Erythroblast (primary cell): ENCODE measurements at places on chromosomes 2 and 18.
A peak's percentile ranks its signal among the peaks of the same experiment; 100 is the strongest.

DNA sequence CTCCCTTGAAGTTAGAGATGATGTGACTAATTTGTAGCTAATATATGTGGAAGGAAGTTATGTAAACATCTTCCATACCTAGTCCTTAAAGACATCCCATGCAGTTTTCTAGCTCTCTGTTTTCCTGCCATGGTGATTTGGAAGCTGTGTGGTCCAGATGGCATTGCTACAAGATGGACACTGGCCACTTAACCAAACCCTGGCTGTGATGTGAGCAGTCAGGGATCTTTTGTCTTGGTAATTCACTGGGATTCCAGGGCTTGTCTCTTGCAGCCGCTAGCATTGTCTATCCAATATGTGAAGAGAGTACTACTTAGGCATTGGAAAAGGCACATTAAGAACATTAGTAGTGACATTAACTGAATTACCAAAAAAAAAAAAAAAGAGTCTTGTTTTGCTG lies 139.9 kb upstream of the DOCK10 start:
- DNase-seq: no peak

DNA sequence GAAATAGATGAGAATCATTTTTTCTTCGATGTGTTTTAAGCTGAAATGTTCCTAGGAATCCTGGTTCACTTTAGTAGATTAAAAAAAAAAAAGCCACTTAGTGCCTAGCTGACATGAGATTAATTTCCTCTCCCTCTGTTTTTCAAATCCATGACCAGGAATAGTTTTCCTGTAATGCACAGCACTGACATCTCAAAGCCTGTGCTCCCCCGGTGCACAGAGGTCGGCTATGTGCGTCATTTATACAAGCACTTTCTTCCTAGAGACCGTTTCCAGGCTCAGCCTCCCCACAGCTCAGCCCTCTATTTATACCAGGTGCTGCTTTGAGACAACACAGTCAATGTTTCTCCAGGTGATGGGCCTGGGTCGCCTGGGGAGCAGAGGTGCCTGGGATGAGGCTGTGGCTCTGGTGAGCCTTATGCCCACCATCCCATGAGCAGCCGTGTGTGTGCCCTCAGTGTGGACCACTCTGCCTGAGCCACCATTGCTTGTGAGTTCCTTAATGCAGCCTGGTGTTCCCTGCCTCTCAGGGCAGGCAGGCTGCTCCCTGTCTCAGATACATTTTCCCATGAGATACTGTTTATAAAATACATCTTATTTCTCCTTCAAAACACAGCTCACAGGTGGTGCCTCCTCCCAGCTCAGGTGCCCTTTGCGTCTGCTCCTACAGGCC lies 515.7 kb upstream of the HS6ST1 start:
- DNase-seq: no peak

- DNase-seq: no peak
Measured at GRCh38 chr2:211281430-211282073, 725.2 kb downstream of the CPS1 start.

DNA sequence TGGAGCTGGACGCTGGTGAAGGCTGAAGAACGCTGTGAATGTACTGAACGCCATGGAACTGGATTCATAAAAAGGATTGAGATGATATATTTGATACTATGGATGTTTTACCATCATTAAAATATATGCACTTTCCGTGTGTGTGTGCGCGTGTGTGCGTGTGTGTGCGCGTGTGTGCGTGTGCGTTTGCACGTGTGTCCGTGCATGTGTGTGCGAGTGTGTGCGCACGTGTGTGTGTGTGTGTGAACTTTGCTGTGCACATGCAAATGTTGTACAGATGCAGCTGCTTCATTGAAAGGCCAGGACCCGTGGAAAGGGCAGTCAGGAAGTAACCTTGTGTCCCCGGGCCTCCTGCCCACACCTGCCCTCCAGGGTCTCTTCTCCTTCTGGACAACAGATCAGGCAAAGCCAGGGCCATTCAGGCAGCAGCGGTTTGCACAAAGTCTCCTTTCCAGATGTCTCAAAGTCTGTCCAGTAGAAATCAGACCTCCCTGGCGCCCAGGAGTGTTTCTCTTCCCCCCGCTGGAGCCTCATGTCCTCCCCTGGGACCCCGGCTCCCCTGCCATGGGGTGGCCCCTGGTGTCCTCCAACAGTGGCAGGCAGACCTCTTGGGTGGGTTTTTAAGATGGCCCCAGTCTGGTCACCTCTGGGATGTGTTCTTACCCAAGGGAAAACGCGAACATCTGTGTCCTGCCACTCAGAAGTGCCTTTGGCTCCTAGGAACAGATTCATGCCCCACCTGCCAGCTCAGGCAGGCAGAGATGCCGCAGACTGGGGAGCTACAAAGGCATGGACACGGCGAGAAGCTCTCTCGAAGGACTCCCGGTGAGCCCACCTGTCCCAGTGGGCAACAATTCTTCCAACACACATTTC lies 86.1 kb upstream of the GPC1 start:
- no peak for DNase-seq

- DNase-seq: no peak
Measured at GRCh38 chr2:200471928-200472645, 37.8 kb downstream of the KCTD18 start.

GRCh38 chr2:46964835-46965560 lies 49.4 kb upstream of the MCFD2 start:
- no peak for DNase-seq

DNA sequence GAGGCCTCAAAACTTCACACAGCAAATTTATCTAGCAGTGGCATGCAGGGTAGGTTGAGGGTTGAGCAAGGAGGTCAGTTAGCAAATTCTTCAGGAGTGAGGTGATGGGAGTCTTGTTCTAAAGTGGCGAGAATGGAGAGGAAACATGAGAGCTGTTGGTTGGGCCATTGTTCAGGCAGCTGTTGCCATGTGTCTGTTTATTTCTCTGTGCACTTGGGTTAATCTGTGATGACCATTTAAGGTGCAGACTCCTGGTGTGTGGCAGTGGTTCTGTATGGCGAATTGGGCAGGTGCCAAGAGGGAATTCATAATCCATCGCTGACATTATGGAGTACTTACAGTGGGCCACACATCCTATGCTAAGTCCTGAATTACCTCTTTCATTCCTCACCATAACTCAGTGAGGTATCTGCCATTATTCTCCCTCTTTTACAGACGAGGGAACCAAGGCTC lies 30.4 kb downstream of the TMEM178A start:
- DNase-seq: no peak

DNA sequence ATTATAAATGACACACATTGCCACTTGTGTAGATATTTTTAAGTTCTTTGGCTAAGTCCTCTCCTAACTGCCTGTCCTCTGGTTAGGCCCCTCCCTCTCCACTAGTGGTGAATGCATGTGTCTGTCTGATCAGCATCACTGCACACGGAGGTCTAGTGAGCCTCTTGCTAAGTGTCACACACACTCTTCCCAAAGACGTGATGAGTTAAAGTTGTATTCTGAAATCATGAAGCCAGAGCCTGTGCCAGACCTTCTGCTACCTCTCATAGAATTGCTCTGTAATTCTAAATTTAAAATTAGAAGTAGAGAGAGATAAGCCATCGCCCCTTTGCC lies 41.3 kb downstream of the RALB start:
- DNase-seq: no peak

DNA sequence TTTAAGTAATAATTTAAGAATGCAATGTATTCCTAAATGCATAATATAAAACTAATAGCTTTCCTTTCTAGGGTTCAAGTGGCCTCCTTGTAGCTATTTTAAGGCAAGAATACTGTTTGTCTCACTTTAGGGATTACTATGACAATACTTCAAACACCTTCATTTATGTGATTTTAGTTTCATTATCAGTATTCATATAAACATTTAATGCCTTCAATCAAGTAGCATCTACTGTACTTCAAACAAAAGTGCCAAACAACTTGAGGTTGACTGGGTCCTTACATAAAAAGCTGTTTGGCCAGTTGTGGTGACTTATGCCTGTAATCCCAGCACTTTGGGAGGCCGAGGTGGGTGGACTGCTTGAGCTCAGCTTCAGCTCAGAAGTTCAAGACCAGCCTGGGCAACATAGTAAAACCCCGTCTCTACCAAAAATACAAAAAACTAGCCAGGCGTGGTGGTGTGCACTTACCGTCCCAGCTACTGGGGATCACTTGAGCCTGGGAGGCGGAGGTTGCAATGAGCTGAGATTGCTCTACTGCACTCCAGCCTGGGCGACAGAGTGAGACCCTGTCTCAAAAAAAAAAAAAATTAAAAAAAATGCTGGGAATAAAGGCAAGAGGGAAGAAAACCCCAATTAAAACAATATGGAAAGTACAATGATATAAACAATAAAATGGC lies 9.3 kb downstream of the MEX3C start:
- DNase-seq: no peak

DNA sequence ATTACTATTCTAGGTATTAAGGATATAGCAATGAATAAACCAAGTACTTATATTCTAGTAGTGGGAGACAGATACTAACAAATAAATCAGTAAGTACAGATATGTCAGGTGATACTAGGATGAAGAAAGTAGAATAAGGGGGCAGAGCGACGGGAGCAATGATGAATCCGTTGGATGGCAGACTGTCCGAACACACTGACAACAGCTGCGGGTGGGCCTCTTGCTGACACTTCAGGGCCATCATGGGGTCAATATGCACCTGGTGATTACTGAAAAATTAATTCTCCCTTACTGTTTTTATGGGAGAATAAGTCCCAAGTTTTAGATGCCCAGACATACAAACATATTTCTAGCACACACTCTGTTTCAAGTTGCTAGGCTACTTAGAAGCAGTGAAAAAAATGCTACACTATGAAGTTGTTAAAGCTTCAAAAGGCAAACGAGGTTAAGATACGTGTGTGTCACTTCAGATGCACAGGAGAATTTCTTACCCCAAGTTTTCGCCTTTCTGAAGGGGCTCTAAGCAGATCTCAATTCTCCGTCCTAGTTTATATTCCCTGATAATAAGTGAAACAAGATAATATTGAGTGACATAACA lies 78.7 kb downstream of the USP40 start:
- DNase-seq: no peak

DNA sequence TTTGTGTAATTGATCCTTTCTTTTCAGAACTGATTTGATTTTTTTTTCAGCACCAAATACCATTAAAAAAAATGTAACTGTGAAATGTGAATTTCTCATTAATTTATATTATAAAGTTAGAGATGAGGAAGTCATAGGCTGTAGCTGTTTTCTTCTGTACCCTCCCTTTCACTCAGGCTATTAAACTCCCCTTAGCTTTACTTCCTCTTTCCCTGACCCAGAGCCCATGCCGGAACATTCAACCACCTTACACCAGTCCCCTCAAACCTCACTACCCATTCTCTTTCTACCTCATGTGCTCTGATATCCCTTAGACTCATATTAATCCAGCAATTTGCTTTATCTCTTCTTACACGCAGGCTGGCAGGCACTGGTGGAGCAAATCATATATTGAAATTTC lies 12.4 kb downstream of the GALNT5 start:
- DNase-seq: no peak

- no peak for DNase-seq
Measured at GRCh38 chr2:223908304-223908998, 36.7 kb downstream of the WDFY1 start.

DNA sequence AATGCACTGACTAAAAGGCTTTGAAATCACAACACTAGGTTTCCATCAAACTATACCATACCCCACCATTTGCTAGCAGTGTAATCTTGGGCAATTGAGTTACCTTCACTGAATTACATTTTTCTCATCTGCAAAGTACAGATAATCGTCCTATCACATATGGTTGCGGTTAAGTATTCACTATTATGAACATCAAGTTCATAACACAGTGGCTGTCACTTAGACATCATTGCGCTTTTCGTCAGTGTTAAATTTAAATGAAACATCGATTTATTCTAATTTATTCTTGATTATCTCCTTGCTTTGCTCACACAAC lies 505.9 kb downstream of the CPS1 start:
- no peak for DNase-seq

DNA sequence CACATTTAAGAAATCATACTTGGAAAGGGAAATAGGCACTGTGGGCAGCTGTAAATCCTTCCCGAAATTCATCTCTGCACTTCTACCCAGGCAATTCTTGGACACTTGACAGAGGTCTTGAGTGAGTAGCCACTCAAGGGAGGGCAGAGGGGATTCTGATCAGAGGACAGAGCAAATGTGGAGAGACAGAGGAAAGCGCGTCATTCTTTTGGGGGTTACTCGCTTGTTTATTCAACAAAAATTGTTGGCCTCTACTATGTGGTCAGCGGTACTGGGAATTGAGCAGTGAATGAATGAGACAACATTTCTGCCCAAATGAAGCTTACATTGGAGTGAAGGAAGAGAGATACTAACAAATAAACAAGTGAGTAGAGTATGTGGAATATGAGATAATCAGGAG lies 41.4 kb upstream of the YES1 start:
- DNase-seq: no peak

DNA sequence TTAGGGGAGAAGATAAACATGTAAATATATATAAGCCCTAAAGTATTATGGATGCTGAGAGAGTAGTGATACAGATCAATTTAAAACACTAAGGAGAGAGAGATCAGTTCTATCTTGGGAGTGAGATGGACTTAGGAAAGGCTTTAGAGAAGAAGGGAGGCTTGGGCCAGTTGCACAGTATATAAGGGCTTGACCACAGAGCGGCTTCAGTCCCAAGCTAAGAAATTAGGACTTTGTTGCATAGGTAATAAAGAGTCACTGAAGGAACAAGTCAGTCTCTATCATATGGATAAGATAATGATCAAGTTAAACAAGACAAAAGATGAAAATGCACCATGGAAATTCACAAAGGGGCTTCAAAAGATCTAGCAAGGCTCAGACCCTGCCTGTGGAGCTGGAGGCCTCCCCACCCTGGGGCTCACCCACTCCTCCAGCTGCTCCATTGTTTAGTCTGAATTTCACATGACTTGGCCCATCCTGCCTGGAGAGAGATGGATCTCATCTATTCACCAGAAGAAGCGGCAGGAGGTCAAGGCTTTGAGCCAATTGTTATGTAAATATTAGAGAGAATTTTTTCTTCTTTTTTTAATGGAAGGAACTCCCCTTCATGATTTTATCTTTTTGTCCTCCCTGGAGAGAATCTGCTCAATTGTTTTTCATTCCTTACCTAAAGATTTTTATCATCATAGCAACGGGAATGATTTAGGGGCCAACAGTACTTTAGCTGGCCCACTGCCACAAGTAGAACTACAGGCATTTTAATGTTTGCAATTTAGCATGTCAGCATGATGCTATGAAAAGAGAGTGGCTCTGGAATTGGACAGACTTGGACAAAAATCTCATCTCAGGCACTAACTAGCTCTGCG lies 44.0 kb downstream of the GYPC start:
- peak; percentile 47 for DNase-seq

GRCh38 chr18:10025711-10026670 lies 112.2 kb downstream of the VAPA start:
- no peak for DNase-seq

- no peak for DNase-seq
Measured at GRCh38 chr2:27776097-27776496, 4.6 kb downstream of the MRPL33 start.

- no peak for DNase-seq
Measured at GRCh38 chr18:61413396-61413795, 80.2 kb downstream of the CDH20 start.
